SJCRH30 (cell line): ENCODE measurements at places on chromosomes 1 and 21.

DNA sequence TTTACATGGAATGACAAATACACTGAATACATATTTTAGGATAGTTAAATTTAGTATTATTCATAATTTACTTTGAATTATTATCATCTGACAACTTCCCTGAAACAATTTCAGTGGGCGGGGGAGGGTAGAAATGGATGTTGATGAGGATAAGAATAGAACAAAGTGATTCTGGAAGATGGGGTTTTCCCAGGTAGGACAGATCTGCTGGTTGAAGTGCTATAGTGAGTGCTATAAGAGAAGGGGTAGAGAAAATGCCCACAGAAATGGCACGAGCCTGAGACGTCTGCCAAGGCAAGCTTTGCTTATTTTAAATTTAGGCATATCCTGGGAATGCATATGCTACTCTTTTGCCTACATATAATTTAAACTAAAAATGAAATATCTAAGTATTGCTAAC lies 3.2 kb downstream of the CFH start:
- DNase-seq, result no peak

DNA sequence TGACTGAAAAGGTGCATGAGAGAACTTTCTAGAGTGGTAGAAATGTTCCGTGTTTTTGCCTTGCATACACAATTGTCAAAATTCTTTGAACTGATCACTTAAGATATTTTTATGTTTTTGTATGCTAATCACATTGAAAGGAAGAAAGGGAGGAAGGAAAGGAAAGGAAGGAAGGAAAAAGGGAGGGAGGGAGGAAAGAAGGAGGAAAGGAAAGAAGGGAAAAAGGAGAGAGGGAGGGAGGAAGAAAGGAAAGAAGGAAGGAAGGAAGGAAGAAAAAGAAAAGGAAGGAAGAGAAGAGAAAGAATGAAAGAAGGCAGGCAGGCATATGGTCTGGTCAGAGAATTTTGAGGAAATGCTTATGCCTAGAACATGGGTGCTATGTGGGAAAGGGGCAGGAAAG lies 68.4 kb upstream of the PGBD5 start:
- no peak for DNase-seq

DNA sequence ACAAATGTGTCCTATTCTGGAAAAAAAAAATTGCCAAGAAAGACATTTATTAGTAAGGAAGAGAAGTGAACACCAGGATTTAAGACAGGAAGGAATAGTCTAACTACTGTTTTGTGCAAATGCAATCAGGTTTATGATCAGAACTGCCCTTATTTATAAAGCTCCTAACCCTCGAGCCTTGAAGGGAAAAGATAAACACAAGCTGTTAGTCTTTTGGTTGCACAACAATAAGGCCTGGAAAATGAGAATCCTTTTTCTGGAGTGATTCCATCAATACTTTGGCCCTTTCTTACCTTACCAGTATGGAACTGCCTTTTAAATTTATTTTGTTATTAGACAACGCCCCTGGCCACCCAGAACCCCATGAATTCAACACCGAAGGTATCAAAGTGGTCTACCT lies 52.9 kb downstream of the SNRPE start:
- DNase-seq, result no peak

- peak; percentile 71 for DNase-seq
These were observed 43.0 kb downstream of the UBE2U start for GRCh38 chr1:64246294-64246917.

DNA sequence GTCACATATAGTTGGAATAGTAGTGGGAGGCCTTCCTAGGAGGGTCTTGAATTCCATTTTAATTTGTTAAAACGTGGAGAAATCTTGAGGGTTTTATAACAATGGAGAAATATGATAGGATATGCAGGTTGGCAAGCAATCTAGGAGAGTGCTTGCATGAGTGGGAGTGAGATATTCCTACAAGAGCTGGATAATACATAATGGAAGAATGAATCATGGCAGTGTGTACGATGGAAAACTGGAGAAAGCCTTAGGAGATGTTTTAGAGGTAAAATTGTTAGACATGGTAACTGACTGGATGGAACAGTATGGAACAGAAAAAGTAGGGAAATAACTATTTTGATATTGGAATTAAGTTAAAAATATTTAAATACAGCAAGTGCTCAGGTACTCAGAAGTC lies 352.4 kb downstream of the PTBP2 start:
- no peak for DNase-seq

DNA sequence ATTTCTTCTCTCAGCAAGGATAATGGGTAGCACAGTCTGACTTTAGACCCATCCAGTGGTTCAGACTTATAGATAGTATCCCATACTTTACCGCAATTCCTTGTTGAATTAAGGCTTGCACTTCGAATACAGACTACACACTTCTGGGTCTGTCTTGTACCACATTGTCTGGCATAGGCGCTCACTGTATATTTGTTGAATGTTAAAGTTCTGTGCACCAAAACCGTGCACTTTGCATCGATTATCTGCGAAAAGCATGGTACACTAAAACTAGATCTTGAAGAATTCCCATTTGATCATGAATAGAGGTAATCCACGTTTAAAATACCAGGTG lies 556 bp upstream of the RYR2 start:
- no peak for DNase-seq

GRCh38 chr1:228000416-228000815 lies 6.4 kb upstream of the WNT3A start:
- DNase-seq, result no peak

DNA sequence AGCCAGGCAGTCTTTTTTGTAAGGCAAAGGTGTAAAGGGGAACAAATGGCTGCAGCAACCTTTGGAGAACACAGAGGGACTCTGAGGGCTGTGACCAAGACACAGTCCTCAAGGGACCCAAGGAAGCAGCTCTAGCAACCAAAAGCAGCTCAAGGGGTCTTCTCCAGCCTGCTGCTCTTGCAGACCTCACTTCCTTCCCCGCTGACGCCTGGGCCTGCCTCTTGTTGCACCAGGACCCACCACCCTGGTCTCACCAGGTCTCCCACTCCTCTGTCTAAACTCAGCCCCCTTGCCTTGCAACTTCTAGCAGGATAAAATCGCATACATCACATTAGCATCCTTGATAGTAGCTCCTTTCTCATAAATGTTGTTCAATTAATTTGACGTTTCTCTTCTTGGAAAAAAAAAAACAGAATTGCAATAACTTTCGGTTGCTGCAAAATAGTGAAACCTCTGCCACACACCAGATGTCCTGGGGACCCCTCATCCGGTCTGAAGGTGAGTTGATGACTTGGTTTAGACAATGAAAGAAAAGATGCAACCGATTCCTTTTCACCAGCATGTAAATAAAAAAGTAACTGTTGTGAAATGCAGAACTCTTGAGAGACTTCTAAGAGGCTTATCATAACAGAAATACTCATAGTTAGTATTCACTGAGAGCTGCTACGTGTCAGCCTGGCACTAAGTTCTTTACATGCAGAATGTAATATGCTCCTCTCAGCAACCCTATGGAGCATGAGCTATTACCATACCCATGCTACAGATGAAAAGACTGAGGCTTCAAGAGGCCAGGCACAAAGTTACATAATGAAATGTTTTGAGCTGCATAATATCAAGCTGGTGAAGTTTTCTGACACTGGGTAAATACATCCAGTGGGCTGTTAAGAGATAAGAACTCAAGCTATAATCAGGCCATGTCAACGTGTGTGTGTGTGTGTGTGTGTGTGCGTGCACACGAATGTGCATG lies 58.5 kb downstream of the UMODL1 start:
- DNase-seq, result no peak

DNA sequence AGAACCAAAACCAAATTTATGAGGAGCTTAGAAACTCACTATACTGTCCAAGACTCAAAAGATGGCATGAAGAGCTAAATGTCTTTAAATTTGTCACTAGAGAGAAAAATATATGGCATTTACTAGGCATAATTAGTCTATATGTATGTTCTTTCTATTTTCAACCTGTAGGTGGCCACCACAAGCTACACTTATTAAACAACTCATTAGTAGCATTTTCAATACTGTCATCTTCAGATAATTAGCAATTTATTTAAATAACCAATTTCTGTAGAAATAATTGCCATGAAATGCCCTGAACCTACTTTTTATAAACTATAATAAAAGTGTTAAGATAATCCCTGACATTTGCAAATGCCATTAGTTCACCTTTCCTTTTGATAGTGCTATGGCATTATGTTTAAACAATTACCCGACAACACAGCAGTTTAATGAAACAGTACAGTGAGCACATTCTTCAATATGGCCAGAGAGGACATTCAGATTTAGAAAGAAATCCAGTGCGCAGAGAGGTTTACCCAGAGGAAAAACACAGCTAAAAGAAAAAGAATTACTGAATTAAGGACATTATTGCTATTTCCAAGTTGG lies 522.5 kb downstream of the PTBP2 start:
- no peak for DNase-seq

DNA sequence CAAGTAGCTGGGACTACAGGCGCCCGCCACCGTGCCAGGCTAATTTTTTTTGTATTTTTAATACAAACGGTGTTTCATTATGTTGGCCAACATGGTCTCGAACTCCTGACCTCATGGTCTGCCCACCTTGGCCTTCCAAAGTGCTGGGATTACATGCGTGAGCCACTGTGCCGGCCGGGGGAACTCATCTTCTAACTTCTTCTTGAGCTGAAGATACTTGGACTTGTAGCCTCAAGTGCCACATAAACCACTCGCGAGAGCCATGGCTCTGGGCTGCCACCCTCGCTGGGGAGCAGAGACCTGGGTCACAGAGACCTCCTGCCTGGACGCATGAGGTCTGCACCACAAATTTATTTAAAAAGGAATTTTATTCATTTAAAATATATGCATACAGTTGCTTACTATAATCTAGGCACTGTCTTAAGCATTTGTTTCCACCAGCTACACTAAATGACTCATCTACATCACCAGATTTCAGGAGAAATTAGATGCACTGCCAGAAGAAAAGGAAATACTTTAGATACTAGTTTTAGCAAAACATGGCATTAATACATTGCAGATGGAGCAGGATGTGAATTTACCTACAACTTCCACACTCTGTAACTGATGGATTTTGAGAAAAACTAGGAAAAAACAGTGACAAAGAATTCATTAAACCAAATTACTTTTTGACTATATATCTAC lies 29.9 kb upstream of the PUM1 start:
- DNase-seq, result no peak

DNA sequence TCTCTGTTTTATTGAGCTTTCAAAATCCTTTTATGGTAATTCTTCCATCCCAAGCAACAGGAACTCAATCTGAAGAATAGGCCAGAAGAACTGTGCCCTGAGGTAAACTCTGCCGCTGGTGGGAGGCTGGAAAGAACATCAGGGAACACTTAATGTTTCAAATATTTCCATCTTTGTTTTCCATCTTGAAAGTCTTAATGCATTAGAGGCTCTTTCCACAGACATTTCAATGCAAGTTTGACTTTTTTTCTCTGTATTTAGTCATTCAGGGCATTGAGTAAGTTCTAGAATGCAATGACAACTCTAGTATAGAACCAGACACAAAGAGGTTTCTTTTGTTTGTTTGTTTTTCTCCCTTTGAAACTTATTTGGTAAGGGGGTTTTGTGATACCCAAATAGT lies 61.5 kb downstream of the KIAA0040 start:
- DNase-seq, result no peak

GRCh38 chr1:69985376-69985775 lies 220.0 kb downstream of the LRRC40 start:
- no peak for DNase-seq

GRCh38 chr1:15916916-15917315 lies 59.0 kb downstream of the ZBTB17 start:
- no peak for DNase-seq

- no peak for DNase-seq
These were observed 180.0 kb downstream of the CDC7 start for GRCh38 chr1:91680556-91681155.

DNA sequence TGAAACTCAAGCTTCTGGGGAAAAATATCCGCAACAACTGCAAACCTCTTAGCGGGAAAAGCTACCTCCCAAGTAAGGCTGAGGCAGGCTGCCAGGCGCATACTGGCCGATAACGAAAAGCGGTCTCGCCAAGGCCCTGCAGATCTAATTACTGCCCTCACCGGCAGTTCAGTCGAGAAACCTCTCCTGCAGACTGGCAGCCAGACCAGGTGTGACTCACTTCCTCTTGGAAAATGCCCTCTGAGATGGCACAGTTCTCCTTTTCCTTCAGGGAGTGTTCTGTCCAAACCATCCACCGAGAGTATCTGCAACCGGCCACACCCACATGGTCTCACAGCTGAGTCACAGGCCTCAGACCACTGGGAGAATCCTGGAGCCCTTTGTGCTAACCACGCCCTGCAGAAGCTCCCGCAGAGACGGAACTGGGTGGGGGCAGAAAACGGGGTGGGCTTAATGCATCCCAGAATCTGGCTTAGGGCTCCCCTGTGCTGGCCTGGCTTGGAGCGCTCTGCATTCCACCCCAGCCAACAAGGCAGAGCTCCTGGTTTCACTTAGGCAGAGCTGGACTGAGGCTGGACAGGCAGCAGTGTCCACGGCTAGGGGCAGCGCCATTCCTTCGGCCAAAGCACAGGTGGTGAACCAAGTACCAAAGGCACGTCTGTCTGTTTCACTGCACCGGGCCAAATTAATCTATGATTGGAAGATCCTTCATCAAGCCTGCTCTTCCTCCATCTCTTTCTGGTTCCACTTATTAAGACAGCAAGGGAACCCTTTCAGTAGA lies 1.2 kb downstream of the S100A10 start:
- DNase-seq, result peak; percentile 82

GRCh38 chr1:64936956-64937355 lies 29.4 kb downstream of the JAK1 start:
- DNase-seq, result peak; percentile 57

DNA sequence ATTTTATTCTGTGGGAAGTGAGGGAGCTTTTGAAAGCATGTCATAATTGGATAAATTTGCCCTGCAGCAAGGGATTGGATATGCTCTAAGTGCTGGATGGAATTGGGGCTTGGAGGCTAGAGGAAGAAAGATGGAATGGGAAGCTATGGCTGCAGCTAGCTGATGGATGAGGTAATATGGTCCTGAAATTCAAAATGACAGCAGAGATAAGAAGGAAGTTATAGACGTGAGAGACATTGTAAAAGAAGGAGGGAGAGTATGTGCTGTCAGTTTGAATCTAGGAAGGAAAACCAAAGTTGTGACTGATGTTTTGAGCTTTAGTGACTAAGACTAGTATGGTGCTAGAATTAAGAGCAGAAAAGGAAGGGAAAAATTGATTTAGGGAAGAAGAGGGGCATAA lies 299.9 kb upstream of the SPAG17 start:
- DNase-seq, result peak; percentile 32

- DNase-seq, result no peak
These were observed 14.5 kb downstream of the ASAP3 start for GRCh38 chr1:23469372-23469982.

GRCh38 chr1:108791790-108792189 lies 45.3 kb downstream of the STXBP3 start:
- DNase-seq, result no peak

- no peak for DNase-seq
These were observed 64.2 kb downstream of the POFUT2 start for GRCh38 chr21:45223236-45224185.

GRCh38 chr21:43866659-43867331 lies 1.8 kb downstream of the AGPAT3 start:
- DNase-seq, result peak; percentile 10

GRCh38 chr21:22881131-22881530 lies 1882.9 kb downstream of the NCAM2 start:
- no peak for DNase-seq

- peak; percentile 51 for DNase-seq
These were observed 75.5 kb downstream of the SIPA1L2 start for GRCh38 chr1:232554409-232554808.
